Esophagus muscularis mucosa (tissue), 4 donors: ENCODE measurements at places on chromosomes 6 and 20. TPM values are rescaled to one million over a fixed set of nuclear protein-coding genes. Genes with fewer than 3 reads are reported as not detected.

Gene MEP1A
- total RNA-seq, result 0.17 TPM

DNA sequence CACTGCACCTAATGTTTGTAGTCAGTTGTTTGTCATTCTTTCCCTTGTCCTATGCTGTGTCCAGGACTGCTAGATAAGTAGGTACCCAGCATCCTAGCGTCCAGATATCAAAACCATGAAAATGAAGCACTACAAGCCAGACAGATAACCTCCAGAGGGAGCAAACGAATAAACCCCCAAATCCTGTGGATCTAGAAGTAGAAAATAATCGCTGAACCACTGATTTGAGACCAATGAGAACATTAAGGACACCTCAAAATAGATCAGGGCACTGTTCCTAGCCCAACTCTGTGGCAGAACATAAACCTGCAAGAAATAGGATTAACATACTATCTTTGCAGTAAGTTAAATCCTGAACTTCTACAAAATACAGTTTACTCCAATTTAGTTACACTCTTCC lies 1.1 kb upstream of the KLHL32 start:
- no peak for DNase-seq

GRCh38 chr6:138586638-138587037 lies 87.3 kb upstream of the NHSL1 start:
- DNase-seq, result no peak

Gene SOBP
- 18.6 TPM for total RNA-seq

DNA sequence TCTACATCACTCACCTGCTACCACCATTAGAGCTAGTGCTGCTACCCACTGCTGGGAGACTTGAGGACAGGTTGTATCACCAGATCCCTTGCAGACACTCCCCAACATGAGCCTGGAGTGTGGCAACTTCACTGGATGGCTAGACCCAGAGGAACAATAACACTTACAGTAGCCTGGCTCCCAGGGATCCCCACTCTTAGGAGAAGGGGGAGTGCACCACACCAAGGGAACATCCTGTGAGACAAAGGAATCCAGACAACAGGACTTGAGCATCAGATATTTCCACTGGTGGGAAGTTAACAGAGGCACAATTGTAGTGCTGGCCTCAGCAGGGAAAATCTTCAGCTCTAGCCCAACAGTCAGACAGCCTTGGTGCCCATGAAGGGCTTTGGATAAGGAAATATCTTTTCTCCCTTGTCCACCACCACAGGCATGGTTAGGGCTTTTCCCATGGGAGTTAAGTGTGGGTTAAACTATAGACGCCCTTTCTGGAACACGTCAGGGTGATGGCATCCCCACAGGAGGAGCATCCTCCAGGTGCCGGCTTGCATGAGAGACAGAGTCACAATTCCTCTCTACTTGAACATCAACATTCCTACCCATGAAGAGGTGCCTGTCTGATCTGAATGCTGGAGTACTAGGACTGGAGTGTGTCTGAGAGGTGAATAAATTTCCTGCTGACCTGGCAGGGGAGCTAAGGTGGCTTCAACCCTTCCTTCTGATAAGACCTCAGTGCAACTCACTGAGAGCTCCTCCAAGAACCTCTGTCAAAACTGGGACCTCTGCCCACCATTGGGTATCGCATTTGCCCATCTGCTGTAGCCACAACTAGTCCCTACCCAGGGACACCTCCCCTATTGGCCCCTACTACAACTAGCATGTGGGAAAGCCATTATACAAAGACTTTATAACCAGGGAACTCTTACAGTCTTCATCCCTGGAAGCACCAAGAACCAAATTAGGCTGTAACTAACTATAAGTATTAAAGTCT lies 55.4 kb upstream of the SIRPG start:
- DNase-seq, result peak; percentile 53

Gene PFDN6
- total RNA-seq, result 29.1 TPM

GRCh38 chr6:140027219-140027618 lies 652.8 kb upstream of the CITED2 start:
- no peak for DNase-seq
